ENCODE measurements at places on chromosomes 11 and 22.

DNA sequence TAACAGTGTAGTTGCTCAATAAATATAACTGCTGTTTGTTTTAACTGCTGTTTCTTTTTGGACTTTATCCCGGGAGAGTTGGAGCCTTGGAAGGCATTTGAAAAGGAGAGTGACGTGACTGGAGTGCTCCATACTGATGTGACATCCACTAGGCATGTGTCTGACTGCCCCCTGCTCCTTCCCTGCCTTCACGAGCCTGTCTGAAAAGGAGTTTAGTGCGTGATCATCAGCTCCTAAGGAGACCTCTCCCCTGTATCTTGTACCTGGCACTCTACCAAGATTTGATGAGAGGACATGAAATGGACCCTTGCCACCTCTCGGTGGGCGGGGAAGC is 22.9 kb downstream of the ZBTB16 start:
- no peak for DNase-seq

GRCh38 chr11:8016440-8016839 is 29.3 kb downstream of the EIF3F start:
- no peak for DNase-seq

DNA sequence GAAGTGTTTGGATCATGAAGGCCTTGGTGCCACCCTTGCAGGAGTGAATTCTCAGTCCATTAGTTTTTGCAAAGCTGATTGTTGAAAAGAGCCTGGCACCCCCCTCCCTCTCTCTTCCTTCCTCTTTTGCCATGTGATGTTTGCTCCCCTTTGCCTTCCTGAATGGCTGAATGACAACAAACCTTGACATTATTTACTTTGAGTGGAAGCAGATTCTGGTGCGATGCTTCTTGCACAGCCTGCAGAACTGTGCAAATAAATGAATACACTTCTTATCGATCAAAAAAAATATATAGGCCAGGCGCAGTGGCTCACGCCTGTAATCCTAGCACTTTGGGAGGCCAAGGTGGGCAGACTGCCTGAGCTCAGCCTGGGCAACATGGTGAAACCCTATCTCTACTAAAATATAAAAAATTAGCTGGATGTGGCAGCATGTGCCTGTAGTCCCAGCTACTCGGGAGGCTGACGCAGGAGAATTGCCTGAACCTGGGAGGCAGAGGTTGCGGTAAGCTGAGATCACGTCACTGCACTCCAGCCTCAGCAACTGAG is 2.0 kb upstream of the NARS2 start:
- DNase-seq, result no peak

DNA sequence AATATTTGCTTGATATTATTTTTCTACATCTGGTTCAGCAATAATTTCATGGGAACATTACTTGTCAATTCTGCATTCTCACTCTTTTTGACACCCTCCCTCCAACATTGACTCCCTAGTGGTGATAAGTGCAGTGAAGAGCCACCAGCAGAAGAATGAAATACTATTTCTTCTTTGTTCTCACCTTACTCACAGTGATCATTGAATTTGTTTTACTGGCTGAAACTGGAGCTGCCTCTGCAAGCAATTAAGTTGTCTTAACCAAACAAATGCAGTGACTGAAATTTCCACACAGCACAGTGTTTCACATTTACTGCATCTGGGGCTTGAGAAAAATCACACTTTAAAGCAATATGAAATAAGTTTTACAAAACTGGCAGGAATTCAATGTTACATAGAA is 189.8 kb downstream of the JRKL start:
- DNase-seq, result no peak
